ENCODE measurements at places on chromosomes 1 and 21.

GRCh38 chr1:7770997-7771822 is at the start of gene VAMP3:
Gene VAMP3, plus strand, starts transcription at chr1:7771296. Its CDS starts 88 bp downstream, at chr1:7771384.
- peak; percentile 82 for DNase-seq

DNA sequence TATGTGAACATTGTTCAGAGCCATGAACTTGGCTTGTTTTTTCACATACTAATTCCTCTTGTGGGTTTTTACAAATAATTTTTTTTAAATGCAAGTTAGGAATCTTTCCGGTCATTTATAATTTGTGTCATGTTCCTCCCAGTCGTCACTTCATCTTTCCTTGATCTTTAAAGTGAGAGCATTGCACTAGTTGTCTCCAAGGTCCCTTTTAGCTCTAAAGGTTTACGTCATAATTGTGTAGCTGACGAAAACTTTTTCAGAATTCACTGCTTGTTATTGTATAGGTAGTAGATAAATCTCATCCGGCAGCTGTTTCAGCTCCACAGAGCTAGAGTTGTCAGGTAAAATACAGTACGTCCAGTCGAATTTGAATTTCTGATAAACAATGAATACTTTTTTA is 33.6 kb downstream of the SOAT1 start:
- no peak for DNase-seq

GRCh38 chr1:204065174-204065985 is 7.5 kb upstream of the SOX13 start:
- peak; percentile 65 for DNase-seq

- peak; percentile 43 for DNase-seq
Measured at GRCh38 chr1:47710329-47711071, 272.7 kb downstream of the FOXD2 start.

DNA sequence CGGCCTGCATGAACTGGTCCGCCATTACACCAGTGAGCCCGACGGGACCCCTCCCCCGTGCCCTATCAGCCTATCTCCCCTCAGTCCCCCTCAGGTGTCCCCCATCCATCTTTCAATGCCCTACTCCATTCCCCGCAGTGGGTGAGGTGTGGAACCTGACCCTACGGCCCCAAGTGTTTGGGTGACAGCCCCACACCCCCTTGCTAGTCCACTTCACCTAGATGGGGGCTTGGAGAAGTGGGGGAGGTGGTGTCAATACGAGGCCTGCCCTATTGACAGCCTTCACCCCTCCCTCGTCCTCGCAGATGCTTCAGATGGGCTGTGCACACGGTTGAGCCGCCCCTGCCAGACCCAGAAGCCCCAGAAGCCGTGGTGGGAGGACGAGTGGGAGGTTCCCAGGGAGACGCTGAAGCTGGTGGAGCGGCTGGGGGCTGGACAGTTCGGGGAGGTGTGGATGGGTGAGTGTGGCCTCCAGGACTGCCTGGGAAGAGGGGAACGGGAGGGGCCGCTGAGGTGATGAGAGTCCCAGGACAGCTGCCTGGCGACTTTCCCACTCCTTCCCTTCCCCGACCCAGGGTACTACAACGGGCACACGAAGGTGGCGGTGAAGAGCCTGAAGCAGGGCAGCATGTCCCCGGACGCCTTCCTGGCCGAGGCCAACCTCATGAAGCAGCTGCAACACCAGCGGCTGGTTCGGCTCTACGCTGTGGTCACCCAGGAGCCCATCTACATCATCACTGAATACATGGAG is 15.7 kb upstream of the HDAC1 start:
- DNase-seq: no peak

DNA sequence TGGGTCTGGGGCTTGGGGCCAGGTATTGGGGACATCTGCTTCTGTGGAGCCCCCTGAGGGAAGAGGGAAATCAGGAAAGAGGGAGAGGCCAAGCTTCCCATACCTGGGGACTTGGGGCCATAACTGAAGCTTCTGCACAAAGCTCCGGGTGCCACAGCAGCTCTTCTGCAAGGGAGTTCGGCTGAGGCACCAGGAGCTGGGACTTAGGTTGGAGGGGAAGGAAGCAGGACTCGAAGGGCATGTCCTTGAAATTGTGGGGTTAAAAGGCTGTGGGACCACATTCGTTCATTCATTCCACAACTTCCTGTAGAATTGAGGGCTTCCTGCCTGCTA is 1.7 kb upstream of the EPS8L3 start:
- DNase-seq: no peak

DNA sequence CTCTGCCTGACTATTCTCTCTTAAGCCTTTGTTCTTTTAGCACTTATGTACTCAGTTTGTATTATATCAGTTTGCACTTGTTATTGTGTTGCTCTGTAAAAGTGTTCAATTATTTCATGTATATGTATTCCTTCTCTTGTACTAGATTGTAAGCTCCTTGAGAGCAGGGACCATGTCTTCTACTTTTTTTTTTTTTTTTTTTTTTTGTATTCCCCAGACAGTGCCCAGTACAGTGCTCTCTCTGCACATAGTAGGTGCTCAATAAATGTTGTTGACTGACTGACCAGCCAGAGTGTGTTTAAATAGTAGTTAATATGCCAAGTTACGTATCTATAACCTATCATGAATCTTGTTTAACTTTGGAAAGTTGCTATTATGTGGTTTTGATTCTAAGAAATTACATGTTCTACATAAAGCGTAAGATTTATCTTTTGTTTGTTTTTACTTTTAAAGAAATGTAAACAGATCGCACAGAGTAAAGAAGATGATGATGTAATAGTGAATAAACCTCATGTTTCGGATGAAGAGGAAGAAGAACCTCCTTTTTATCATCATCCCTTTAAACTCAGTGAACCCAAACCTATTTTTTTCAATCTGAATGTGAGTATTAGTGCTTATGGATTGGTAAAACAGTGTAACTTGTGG is 16.1 kb downstream of the SON start:
- no peak for DNase-seq

GRCh38 chr1:6866825-6867224 is 81.6 kb downstream of the CAMTA1 start:
- DNase-seq: no peak

- DNase-seq: no peak
Measured at GRCh38 chr1:107016376-107016978, 40.0 kb upstream of the PRMT6 start.

DNA sequence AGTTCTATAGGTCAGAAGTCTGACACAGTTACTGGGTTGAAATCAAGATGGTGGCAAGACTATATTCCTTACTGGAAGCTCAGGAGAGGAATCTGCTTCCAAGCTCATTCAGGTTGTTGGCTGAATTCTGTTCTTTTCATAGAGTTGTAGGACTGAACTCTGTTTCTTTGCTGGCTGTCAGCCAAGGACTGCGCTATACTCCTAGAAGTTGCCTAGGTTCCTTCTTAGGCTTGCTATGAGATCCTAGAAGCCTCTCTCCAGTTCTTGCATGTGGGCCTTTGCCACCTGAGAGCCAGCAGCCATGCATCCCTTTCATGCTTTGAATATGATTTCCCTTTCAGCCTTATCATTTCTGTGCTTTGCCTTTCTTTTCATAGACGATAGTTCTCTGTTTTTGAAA is 176.4 kb downstream of the RPS6KC1 start:
- no peak for DNase-seq

DNA sequence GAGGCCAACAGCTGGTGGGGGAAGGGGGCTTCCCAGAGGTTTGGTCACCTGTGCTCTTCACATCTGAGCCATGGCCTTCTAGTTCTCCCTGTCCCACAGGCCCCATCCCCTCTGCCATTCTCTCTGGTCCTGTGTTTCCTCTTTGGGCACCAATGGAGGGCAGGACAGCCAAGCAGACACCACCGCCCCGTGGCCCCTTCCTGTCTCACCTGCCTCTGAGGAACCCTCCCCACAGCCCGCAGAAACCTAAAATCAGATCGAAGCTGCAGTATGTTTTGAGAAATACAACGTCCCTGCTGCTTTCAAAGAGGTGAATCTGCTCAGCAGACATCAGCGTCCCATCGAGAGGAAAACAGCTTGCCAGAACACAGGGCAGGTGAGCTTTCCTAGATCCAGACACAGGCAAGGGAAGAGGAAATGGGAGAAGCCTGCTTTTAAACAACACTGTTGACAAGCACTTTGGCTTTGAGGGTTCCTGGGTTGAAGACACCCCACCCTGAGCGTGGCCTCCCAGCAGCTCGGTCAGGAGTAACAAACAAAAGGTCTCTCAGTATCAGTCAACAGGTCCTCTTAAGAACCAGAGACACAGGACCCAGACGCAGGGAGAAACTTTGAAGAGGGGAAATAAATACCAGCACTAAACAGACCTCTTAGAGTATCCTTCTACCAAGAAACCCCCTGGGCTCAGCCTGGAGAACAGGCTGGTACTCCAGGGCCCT is 2.3 kb downstream of the PANK4 start:
- DNase-seq: no peak

- no peak for DNase-seq
Measured at GRCh38 chr1:117235863-117236465, 25.2 kb upstream of the VTCN1 start.

- DNase-seq: no peak
Measured at GRCh38 chr1:200905411-200906052, 10.8 kb downstream of the INAVA start.

- DNase-seq: no peak
Measured at GRCh38 chr1:196312739-196313138, 295.5 kb downstream of the KCNT2 start.

GRCh38 chr1:211520641-211521040 is 28.7 kb upstream of the RD3 start:
- no peak for DNase-seq

DNA sequence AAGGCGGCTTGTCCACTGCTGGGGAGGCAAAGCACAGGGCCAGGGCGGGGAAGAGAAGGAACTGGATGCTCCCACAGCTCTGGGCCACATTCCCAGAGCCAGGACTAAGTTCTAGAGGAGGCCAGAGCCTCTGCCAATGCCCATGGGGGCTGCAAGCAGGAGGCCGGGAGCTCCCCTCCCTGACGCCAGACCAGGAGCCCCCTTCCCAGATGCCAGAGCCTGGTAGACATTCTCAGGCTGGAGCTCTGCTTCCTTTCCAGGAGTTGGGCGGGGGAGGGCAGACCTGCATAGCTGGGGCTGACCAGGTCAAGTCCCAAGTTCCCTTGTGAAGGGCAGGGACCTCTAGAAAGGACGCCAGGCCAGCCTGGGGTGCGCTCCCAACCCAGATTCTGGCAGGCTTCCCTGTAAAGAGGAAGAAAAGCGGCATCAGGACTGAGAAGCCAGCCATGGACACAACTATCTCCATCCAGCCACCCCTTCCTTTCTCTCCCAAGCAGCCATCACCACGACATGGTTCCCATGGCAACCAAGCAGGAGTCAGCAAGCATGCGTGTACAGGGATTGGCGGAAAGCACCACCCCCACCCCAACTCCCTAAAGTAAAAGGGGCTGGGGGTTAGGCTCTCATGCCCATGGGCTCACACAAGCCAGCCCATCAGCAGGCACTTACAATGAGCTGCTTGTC is 13.4 kb downstream of the KIF21B start:
- DNase-seq: no peak

GRCh38 chr1:211281320-211282022 is 22.3 kb downstream of the RCOR3 start:
- DNase-seq: peak; percentile 19

DNA sequence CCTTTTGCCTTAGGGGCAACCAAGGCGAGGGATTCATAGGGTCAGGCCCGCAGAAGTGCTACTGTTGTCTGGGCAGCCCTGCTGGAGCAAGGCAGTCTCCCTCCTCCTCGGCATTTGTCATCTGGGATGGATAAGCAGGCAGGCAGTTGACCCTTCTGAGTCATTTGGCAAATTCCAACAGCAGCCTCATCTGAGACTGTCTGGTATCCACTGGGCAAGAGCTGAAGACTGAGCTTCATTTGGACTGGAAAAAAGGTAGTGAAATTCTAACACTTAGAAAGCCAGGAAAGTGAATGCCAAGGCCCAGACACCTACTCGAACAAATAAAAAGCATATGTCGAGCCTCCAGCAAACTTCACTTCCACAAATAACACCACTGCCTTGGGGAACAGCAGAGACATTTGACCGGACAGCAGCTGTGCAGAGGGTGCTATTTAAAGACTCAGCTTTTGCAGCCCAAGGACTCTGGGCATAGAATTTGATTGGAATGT is 4.0 kb upstream of the ZBTB40 start:
- peak; percentile 79 for DNase-seq

GRCh38 chr1:79375352-79375751 is 368.8 kb upstream of the ADGRL4 start:
- DNase-seq: no peak

DNA sequence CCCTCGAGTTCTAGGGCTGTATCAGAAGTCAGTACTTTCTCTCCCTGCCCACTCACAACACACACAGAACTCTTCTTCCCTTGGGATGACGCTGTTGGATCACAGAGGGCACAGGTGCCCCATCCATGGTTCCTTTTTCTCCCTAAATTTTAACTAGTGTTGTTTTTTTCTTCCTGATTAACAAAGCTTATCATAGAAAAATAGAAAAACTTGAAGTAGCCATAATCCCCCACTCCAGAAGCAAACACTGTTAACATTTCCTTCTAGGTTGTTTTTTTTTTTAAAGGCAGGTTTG is 27.5 kb downstream of the NAV1 start:
- no peak for DNase-seq

DNA sequence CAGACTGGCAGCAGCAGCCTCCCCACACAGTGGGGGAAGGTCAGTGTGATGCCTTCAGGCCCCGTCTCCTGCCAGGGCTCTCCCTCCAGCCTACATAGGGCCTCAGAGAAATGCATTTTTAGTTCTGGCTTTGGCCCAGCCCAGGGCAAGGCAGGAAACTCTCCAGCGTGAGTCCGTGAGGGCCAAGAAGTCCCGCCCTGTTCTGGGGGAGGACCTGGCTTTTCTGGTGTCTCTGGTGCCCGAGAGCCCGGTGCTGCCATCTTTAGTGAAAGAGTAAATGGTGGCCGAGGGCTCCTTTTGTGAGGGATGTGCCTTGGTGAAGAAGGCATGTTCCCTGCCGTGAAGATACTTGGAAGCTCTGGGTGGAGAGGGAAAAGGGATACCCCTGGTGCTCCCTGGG is 14.8 kb upstream of the DIP2A start:
- DNase-seq: no peak

GRCh38 chr1:905071-905749 is 18.5 kb upstream of the SAMD11 start:
- DNase-seq: peak; percentile 41

- no peak for DNase-seq
Measured at GRCh38 chr1:229578168-229579058, 19.9 kb upstream of the ABCB10 start.

DNA sequence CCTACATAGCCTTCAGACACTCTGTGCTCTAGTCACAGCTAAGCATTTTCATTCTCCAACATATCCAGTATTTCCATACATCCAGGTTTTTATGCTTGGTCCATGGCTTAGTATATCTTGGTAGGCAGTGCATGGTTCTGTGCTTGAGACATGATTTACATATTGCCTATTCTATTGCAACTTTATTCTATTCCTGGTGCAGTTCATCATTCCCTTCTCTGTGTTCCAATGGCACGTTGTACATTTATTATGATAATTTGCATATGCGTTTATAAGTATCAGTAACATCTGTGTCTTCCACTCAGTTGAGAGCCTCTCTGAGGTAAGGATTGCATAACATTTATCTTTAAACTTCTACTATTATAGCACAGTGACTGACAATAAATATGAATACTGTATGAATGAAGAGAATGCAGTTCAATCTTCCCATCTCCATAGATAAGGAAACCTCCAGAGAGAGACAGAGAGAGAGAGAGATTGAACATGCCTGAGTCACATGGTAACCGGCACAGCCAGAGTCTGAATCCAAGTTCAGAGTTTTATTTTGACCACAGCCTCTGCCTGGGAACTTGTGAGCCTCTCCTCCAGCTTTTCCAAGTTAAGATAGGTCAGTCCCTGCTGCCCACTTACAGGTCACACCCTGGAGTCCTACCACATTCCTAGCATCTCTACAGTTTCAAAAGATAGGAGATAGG is 41.5 kb downstream of the PLPPR5 start:
- peak; percentile 65 for DNase-seq

Measured in fibroblast of skin of scalp (primary cell).